ENCODE measurements at places on chromosomes 16 and 17.

DNA sequence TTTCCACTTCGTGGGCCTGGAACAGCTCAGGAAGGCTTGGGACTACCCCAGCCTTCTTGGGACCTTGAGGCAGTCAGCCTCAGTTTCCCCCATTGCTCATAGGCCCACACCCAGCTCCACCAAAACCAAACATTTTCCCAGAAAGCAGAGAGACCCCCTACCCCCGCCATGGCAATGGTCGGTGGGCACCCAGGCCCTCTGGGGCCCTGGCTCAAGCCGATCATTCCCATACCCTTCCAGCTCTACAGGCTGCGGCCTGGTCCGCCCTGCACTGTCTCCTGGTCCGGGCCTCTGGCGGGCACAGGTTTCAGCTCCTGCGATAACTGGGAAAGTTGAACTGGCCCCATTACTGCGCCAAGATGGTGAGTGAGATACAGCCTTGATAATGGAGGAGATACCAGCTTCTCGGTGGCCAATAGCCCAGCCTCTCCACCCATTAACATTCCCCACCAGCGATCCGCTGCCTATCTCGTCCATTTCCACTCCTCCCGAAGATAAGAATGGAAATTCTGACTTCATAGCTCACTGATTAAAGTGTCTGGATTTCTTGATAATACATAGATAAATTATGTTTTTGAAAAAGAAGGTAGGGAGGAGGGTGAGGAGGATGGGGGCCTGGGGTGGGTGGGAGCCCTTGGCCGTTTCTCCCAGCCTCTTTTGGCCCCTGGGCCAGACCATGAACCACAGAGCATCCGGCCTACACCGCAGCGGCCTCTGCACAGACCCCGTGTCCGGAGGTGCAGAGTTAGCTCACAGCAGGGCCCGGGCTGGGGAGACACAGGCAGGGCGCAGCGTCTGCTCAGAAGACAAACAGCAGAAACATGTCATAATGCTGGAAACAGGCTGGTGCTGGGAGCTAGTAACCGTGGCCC lies 11.6 kb downstream of the ZFPM1 start:
- no peak for DNase-seq

DNA sequence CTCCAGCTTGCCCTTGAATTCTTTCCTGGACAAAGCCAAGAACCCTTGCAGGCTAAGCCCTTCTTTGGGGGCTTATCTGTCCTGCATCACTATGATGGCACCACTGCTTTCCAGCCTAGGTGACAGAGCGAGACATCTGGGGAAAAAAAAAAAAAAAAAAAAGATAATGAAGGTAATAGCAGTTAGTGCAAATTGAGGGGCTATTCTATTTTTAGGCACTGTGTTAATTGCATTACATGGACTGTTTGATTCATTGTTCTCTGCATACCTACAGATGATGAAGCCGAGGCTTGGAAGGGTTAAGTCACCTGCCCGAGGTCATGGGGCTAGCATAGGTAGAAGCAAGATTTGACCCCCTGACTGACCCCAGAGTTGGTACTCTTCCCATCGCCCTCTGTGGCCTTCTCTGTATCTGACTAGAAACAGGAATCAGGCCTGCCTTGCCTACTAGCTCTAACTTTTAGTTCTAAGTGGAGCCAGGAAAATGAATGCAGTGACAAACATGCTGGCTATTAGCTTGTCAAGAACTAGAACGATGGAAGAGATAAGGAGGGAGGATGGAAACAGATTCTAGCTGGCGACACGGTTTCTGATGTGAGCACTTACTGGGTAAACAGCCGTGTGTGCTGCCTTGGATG lies 312.1 kb downstream of the SNX29 start:
- DNase-seq, result no peak

DNA sequence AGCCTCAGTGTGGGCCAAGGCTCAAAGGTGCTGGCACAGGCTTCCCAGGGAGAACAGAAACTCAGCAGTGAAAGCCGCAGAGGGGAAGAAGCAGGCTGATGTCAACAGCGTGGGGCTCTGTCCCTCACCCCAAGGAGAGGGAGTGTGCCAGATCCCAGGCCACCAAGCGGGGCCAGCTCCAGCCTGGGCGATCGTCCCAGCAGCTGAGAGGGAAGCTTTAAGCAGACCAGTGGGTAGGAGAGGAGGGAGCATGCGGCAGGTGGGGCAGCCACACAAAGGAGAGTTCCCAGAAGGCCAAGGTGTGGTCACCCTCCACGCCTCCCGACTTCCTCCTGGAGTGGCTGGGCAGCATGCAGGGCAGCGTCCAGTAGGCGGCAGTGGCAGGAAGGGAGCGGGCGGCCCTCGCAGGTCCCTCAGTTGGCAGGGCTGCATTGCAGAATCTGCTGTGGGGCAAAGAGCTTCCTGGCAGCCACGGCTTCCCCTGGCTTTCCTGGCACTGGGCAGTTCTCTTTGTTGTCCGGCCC lies 6.0 kb downstream of the SYNGR2 start:
- no peak for DNase-seq

DNA sequence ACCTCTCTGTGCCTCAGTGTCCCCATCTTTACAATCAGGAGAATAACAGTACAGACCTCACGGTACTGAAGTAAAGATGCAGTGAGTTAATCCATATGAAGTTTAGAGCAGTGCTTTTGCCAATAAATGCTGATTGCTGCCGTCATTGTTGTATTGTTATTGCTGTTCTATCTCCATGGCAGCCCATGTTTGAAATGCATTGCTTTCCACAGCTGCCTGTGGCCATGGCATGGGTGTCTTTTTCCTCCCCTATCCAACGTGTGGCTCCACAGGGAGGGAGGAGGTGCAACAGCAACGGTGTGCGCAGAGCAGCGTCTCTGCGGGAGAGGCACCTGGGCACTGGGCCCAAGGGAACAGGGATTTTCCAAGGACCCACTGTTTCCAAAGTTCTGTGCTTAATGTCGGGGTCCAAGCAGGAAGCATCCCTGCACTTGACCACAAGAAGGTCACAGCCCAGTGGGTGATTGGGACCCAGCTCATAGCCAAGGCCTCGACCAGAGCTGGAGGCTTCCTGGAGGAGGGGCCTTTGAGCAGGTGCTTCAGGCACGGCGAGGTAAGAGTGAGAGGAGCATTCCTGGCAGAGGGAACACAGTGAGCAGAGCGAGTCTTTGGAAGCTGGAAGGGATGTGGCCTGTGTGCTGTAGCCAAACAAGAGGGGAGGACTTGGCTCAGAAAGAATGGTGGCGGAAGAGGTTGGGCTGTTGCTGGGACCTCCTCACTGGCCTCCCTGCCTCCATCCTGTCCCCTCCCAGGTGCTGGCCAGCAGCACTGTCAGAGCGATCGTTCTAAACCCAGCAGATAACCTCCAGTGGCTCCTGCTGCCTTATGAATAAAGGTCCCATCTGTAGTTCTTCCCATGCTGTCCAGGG lies 3.9 kb downstream of the RAI1 start:
- no peak for DNase-seq

GRCh38 chr16:12153662-12154061 lies 177.1 kb downstream of the SNX29 start:
- no peak for DNase-seq

DNA sequence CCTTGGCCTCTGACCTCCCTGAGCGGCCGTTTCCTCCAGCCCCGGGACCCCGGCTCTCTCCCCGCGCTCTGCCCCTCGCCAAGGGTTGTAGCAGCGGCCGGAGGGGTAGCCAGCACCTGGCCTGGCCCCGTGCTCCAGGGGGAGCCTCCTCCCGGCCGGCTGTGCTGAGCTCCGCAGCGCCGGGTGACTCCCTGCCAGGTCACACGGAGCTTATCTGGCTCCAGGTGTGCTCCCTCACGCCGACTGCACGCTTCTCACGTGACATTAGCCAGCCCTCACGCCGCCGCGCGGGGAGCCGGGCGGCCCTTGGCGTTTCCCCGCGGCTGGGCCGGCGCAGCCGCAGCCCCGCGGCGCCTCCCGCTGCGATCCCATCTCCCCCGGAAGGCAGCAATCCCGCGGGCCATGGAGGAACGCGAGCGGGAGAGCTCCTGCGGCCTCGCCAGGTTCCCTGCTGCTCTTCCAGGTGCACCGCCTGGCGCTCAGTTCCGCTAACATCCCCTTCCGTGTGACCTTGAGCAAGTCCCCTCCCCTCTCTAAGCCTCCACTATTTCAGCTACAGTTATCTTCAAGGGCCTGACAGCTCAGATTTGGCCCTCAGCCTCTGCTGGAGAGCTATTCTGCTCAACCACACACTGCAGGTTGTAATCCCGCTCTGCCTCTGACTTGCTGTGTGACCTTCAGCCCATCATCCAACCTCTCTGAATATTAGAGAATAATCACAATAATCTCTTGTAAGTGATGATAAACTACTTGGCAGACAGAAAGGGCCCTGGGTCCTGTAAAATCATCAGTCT lies 3.4 kb downstream of the MYO18A start:
- DNase-seq, result peak; percentile 78

DNA sequence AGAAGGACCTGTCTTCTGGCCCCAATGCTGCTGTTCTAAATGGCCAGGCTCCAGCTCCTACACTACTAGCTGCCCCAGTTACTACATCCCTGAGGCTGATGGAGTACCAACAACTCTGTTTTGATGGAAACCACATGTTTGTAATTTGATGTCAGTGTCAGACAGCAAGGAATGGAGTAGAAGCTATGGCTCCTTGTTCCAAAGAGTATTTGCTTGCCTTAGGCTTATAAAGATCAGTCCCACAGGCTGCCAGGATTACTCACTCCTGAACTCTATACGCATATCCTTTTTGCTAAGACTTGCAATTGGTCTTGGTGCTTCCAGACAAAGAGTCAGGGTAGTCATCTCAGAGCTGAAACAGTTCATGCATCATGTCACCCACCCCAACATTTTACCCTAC lies 139.6 kb downstream of the HS3ST3A1 start:
- DNase-seq, result no peak

DNA sequence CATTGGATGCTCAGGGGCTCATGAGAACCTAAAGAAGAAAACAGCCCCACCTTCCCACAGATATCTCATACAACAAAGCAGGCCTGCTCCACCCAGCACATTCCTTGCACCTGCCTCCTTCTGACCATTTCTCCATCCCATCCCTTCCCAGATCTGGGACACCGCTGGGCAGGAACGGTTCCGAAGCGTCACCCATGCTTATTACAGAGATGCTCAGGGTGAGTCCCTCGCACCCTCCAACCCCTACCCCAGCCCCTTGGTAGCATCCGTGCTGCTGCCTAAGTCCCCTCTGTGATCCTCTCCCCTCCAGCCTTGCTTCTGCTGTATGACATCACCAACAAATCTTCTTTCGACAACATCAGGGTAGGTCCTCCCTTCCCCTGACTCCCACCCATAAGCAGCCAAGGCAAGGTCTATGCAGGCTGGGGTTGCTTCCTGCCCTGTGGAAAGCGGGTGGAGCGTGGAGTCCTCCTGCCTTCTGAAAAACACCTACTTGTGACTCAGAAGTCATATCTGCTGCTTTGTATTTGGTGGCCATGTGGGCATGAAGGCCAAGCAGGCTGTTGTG lies 5.4 kb upstream of the NHERF1 start:
- no peak for DNase-seq

- DNase-seq, result no peak
Measured at GRCh38 chr17:18172531-18173278, 10.9 kb upstream of the ALKBH5 start.

DNA sequence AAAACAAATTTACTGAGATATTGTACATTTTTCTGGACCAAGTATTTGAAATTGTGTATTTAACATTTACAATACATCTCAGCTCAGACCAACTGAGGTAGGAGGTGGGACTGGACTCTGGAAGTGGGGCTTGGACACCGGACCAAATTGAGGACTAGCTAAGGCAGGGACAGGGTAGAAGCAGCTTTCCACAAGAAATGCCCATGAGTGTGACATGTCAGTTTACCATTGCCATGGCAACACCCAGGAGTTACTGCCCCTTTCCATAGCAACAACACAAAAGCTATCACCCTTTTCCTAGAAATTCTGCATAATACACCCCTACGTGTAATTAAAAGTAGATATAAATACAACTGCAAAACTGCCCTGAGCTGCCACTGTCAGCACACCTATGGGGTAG lies 191.5 kb upstream of the ASIC2 start:
- no peak for DNase-seq

DNA sequence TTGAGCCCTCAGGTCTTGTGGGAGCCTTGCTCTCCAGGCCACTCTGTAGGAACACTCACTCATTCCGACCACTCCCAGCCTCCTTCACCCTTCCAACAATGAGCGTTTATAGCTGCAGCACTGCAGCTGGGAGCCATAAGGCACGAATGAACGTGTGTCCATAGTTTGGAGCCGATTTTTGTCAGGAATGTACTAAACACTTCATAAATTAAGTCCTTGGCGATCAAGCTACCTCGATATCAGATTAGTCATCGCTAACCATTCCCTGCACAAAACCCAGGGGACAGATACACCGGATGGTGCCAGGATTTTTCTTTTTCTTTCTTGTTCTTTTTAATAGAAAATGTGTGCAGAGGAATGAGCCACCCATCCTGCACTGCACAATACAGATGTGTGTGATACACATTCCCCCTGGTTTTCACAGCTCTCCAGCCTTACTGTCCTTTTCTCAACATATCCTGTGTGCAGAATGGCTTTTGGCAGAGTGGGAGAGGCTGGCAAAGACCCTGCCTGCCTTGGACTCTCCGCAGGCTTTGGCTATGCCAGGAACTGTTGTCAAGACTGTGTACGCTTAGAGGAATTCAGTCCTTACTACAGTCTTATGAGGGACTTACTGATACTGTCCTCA lies 68.4 kb upstream of the ELAC2 start:
- no peak for DNase-seq

DNA sequence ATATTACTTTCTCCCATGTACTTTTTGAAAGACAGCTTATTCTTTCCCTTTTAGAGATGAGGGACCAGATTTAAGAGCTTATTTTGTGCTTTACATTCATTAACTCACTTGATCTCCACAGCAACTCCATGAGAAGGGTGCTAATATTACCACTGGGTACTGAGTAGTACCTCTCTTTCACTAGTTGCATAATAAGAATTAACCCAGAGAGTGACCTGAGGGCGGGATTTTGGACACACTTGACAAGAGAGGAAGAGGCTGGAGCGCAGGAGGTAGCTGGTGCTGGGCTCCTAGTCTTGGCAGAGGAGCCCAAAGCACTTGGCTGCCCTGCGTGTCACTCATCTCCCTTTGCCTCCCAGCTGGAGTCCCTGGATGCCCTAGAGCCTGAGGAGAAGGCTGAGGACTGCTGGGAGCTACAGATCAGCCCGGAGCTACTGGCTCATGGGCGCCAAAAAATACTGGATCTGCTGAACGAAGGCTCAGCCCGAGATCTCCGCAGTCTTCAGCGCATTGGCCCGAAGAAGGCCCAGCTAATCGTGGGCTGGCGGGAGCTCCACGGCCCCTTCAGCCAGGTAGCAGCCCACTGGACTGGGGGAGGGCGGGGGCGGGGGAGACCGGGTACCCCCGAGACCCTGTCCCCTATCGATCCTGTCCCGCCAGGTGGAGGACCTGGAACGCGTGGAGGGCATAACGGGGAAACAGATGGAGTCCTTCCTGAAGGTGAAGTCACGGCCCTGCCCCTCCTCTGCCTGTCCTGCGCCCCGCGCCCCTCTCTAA lies 1.7 kb upstream of the MAZ start:
- peak; percentile 53 for DNase-seq

All from OCI-LY7 (cell line).